ENCODE measurements at places on chromosomes 7 and 10.

- DNase-seq: no peak
These were observed 24.0 kb upstream of the CNPY1 start for GRCh38 chr7:155570171-155570958.

GRCh38 chr10:127386606-127387327 is 162.3 kb upstream of the NPS start:
- peak; percentile 11 for DNase-seq

DNA sequence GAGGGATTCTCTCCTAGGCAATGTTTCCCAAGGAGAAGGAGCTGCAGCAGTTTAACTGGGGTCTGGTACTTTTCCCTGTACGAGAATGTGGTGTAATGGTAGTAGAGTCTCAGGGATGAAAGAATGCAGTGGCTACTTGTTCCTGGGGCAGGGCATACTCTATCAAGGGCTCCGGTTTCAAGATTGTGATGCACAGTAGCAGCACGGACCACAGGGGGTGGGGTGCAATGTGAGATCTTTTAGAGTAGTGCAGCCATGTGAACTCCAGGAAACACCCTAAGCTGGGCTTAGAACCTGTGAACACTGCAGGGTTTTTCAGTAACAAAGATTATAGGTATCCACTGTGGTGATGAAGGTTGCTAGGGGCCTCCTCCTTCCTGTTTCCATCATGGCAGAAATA is 903.9 kb downstream of the NRG3 start:
- DNase-seq: no peak

GRCh38 chr7:70712942-70713341 is 419.0 kb upstream of the GALNT17 start:
- no peak for DNase-seq

- DNase-seq: no peak
These were observed 30.1 kb upstream of the PRTFDC1 start for GRCh38 chr10:24982319-24983112.

DNA sequence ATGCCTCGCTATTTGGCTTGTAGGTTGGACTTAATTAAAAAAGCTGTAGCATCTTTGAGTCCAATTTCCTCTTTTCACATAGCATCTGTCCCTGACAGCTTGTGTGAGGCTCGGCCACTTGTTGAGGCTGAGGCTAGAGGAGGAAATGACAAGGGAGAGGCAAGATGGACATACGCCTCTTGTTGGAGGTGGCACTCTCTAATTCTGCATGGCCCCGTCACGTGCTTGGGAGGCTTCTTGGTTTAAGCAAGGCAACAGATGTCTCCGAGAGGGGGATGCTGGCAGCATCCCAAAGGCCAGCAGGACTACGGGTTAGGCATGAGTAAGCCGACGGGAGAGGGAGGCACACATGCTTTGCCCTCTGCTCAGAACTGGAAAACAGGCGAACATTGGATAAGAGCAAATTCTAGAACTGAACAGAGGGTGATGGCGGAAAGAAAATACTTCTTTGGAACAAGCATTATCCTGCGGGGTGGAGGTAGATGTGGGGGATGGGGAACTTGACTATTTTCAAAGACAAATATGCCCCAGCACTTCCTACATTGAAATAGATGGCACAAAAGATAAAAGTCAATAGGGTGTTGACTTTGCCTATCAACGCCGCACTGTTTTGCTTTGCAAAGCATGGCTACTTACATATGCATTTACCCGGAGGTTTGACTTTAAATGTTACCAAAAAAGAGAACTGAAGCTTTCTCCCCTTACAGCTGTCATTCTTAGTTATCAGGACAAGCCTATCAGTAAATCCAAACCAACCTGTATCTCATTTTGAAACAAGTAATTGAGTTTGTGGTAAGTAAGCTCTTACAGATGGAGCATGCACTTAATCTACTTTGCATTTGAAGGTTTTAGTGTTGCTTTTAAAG is 94.8 kb downstream of the CHN2 start:
- peak; percentile 23 for DNase-seq

- no peak for DNase-seq
These were observed 14.5 kb downstream of the IGFBP1 start for GRCh38 chr7:45902820-45903219.

DNA sequence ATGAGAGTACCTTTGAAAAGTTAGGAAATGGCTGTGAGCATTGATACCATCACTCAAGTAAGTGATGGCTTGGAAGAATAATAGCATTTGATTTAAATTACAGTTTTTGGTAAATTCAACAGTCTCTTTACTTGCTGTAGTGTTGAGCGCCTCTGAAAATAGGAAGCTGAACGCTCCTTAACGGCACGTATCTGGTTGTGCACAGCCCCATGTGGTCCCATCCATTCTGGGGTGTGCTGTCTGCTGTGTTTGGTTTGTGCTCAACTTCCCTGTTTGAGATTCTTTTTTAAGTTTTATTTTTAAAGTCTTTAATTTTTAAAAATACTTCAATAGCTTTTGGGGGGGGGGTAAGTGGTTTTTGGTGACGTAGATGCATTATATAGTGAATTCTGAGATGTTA is 51.5 kb downstream of the DNAJB6 start:
- DNase-seq: no peak

- no peak for DNase-seq
These were observed 3.9 kb downstream of the LSMEM1 start for GRCh38 chr7:112484671-112485167.

DNA sequence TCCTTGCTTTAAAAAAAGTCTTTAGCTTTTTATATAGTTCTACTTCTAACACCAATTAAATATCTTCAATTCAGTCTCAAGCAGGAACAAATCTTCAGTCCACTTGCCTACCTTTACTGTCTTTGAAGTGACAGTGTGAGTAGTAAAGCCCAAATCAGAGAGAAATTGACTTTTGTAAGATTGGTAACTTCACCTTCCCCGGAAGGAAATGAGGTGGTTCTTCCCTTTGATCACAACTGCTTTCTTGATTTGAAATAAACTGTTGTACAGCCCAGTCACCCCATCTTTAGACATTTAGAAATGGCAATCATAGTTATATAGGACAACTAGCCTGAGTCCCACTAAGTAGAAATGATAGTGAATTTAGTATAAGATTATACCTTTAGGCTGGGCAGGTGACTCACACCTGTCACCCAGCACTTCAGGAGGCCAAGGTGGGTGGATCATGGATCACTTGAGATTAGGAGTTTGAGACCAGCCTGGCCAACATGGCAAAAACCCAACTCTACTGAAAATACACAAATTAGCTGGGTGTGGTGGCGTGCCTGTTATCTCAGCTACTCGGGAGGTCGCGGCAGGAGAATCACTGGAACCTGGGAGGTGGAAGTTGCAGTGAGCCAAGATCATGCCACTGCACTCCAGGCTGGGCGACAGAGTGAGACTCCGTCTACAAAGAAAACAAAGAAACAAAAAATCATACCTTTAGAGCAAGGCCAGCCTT is 4.7 kb downstream of the FAS start:
- DNase-seq: no peak

- no peak for DNase-seq
These were observed 125.7 kb upstream of the ZNF438 start for GRCh38 chr10:31157123-31158010.

- DNase-seq: no peak
These were observed 372.6 kb downstream of the LRMDA start for GRCh38 chr10:75803816-75804552.

DNA sequence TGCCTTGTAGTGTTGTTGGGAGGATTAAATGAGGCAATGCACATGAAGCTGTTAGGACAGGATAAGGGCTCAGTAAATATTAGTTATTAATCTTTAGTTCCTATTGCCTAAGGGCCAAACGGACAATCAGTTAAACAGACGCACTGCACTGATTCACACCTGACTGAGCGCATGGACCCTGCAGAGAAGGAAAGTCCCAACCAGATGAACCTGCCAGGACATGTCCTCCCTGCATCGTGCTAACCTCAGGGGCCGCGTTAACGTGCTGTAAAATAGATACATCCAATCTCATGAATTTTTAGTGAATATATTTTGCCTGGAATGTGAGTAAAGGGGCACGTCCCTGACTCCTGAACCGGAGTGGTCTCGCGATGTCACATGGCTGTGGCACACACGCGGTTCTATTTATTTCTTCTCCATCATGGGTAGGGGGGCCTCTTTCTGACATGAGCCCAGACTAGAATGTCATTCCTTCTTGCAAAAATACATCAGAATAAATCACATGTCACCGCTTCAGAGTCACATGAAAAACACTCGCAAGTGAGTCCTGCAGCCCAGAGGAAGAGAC is 12.3 kb downstream of the ADARB2 start:
- DNase-seq: no peak

DNA sequence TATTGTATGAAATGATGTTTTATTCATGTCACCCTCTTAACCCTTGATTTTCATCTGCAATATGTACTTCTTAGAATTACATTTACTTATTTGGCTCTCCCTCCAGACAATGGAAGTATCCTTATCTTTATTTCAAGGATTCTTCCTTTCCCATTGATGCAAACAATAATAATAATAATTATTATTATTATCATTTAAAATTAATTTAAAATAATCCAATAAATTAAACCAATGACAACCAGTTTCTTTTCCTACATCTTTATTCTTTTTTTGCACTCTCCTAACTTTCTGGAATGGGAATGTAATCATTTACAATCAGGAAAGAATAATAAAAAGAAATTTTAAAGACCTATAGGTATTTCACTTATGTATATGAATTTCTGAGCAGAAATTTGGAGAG is 504.4 kb downstream of the INHBA start:
- no peak for DNase-seq

GRCh38 chr10:17578603-17579002 is 38.6 kb downstream of the HACD1 start:
- no peak for DNase-seq

DNA sequence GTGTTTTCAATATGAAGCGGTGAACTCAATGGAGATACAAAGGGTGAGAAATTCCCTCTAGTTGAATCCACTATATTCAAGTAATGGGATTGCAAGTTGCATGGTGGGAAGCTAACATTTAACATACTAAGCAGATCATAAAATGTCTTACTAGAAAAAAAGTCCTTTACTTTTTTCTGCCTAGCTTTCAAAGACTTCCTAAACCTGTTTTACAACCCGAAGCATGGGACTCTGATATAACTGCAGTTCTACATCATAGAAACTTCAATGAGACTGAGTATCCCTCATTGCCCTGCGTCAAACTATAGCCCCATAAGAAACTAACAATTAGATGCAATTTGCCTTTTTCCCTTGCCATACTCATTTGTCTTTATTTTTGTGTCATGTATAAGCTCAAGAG is 179.9 kb downstream of the RTKN2 start:
- no peak for DNase-seq

- DNase-seq: no peak
These were observed 13.6 kb upstream of the MICU1 start for GRCh38 chr10:72639441-72639873.

- peak; percentile 31 for DNase-seq
These were observed 7.2 kb upstream of the PGAM2 start for GRCh38 chr7:44072364-44073231.

DNA sequence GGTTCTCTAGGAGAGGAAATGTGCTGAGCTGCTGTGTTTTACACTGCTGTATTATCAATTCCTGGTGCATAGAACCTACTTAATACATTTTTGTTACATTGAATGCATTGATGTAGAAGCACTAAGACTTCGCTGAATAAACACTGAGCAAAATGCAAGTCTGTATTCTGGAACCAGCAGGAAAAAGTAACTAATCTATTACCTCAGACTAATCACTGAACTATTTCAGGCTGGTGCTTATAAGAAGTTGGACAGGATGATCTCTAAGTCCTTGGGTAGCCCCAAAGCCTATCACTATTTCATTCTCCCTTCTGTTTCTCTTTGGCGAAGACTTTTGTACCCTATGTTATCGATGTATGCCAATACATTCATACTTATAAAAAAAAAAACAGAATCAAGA is 87.2 kb upstream of the LRRTM3 start:
- DNase-seq: no peak

DNA sequence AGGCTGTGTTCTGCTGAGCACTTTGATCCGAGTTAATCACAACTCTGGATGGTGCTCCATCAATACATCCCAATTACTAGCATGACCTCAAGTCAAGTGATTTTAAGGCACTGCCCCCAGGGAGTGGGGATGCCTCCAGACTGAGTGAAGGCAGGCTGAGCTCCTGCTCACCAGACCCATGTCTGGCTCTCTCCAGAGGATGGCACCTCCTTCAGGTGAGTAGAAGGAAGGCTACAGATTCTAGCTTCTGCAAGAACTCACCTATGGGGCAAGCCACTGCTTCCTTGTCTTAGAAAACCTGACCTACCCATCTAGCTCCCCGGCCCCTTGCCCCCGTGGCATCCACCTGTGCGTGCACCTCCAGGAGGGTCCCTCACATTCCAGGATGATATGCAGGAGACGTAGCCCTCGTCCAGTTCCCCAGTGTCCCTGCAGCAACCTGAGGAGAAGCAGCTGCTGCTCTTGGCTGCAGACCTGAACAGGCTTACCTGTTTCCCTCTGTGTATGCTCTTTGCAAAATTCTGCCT is 390.3 kb downstream of the GRID1 start:
- no peak for DNase-seq

DNA sequence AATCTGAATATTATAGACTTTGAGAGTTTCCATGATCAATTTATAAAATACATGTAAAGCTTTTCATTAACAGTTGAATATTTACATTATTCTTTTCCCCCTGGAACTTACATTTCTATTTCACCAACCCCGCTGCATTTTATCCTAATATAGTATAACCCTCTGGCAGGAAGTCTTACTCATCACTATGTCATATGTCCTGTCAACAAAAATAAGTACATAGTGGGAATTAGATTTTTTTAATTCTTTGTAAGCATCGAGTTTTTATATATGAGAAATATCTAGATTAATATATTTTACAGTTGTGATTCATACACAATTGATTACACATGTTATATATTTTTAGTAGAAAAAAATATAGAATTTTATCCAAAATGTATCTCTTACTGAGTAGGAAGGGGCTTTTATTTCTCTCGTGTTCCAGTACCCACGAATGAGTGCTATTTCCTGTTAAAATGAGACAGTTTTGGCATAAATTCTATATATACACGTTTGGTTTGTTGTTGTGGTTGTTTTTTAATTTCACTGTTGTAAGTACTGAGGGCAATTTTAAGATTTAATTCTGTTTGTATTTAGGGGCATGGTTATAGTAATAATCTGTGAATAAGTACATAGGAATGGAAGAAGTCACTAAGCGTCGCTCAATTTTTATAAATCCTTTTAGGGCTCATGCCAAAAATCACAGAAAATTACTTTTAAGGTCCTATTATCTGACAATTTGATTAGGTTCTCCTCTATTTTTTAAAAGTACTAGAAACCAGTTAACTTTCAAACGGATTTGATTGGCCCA is 87.1 kb downstream of the HECW1 start:
- DNase-seq: no peak

DNA sequence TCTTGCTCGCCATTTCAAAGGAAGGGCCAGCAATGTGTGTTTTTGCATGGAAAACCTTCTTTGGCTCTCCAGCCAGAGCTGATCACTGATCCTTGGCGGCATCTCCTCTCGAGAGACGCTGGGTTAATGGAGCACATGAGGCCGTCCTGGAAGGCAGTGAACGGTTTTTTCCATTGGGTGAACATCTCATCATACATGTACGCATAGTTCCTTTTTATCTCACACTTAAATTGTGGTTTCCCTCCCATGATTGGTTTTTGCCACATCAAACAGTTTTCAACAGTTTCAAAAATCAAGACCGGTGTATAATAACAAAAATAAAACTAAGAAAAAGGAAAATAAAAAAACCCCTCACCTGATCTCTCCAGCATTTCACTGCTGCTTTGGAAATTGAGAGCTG is 276.4 kb downstream of the TCF7L2 start:
- DNase-seq: no peak

Data from neuronal stem cell (in vitro differentiated cells).